ENCODE measurements at places on chromosomes 3 and 15.
A peak's percentile ranks its signal among the peaks of the same experiment; 100 is the strongest.

GRCh38 chr3:196081002-196081833 lies 672 bp downstream of the TFRC start:
- peak; percentile 56 for DNase-seq

- DNase-seq = no peak
Measured at GRCh38 chr3:52889901-52890300, 7.4 kb downstream of the STIMATE start.

GRCh38 chr15:47294765-47295259 lies 422.5 kb upstream of the SEMA6D start:
- DNase-seq = no peak

- DNase-seq = no peak
Measured at GRCh38 chr3:149118724-149119123, 10.7 kb upstream of the HPS3 start.

DNA sequence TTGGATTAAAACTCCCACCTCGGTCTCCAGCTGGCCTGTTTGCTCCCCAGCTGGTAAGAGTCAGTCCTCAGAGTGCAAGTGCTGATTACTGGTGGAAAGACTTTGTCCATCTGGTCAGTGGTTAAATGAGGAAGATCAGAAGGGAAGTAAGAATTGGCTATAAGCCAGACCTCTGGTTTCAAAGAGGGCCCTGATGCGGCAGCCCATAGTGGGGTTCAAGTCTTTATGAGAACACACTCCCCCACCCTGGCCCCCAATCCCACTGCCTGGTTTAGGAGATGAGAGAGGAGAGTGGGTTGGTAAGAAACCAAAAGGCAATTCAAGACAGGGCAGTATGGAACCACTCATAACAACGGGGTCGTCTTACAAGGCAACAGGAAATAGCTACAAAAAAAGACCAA lies 65.0 kb downstream of the FRMD4B start:
- DNase-seq = no peak

GRCh38 chr3:124033360-124034015 lies 41.6 kb upstream of the ROPN1 start:
- DNase-seq = peak; percentile 10

DNA sequence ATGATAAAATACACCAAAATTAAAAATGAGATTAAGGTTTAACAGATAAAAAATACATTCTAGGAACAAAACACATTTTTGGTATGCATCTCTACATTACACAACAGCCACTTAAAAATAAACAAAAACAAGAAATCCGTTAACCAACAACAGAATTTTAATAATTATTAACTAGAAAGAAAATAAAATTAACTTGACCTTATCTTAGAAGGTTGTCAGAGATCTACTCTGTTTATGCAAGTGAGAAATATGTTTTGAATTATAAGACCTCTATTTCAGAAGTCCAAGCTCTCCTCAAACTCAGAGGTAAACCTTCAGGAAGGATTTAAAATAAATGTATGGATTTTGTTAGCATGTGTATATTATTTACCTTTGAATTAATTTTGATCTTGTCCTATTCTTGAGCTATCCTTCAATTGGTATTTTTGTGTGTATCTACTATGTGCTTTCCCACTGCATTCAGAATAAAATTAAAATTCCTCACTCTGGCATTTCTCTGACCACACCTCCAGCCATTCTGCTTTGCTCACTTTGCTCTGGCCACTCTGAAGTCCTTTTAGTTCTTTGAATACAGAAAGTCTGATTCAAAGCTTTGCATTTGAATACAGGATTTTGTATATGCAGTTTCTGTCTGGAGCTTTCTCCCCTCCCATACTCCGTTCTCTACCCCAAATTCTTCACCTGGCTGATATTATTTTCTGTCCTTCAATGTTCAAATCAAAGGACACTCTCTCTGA lies 352.0 kb downstream of the ZBTB20 start:
- DNase-seq = no peak

DNA sequence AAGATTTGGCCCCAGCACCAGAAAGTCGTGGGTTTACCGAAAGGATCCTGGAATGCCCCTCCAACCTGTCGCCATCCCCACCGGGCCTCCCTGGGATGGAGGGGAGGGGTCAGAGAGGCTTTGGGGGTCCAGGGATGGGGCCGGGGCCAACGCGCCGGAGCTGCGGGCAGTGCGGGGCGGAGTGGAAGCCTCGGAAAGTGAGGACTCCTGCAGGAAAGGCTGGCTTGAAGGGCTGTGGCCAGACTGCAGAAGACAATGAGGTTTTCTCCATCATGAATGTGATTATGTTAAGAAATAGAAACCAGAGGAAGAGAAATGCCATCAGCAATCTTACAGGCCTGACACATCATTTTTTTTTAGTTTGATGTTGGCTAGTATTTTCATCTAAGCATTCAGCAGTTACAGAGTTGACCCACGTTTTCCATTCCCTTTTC lies 738 bp downstream of the YEATS2 start:
- peak; percentile 30 for DNase-seq

- DNase-seq = no peak
Measured at GRCh38 chr15:31574766-31575165, 248.1 kb downstream of the KLF13 start.

DNA sequence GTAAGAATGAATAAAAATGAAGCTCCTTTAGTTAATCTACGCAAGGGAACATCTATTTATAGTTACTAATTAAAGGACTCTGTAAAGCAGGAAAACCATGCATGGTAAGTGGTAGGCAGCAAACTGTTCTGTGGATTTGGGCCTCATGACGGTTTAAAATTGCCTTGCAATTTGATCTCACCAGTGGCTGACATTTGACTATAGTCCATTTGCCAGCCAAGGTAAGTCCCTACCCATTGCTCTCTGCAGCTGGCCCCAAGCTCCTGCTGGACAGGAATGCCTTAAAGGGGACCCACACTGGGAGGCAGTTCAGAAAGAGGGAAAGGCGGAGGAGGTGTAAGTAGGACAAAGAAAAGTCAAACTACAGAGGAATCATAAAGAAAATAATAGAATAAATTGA lies 203.3 kb downstream of the PLCL2 start:
- DNase-seq = no peak

DNA sequence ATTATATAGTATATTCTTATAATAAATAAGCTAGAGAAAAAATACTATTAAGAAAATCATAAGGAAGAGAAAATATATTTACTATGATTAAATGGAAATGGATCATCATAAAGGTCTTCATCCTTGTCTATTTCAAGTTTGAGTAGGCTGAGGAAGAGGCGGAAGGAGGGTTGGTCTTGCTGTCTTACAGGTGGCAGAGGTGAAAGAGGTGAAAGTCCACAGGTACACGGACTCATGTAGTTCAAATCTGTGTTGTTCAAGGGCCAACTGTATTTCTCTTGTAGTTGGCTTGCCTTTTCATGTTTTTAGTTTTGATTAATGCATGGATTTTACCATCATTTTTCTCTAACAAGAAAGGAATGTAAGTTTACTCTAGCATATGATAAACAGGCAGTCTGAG lies 41.7 kb downstream of the PDCD6IP start:
- no peak for DNase-seq
